GM12878 (cell line): ENCODE measurements at places on chromosomes 7 and 10. TPM values are rescaled to one million over a fixed set of nuclear protein-coding genes. Genes with fewer than 3 reads are reported as not detected.

Gene GIMAP8
- 2.2 and 2.8 TPM in 2 replicates for polyA plus RNA-seq

Gene RBP4
- not detected in 2 replicates for polyA plus RNA-seq

Gene WDR86
- polyA plus RNA-seq, result not detected in 2 replicates

Gene ZNF518A
- 17.2 and 18.7 TPM in 2 replicates for polyA plus RNA-seq

Gene FEZF1
- not detected in 2 replicates for polyA plus RNA-seq

Gene CCL24
- polyA plus RNA-seq, result not detected in 2 replicates

Gene SPDYE8
- 0.46 and 0.58 TPM in 2 replicates for polyA plus RNA-seq

Gene IL15RA
- polyA plus RNA-seq, result 13.4 and 14.6 TPM in 2 replicates

Gene ZPBP
- polyA plus RNA-seq, result not detected in 2 replicates

Gene SEMA4G
- 0.25 and 0.63 TPM in 2 replicates for polyA plus RNA-seq

Gene STAM
- polyA plus RNA-seq, result 13.1 and 14.6 TPM in 2 replicates

Gene RAPGEF5
- 0.52 and 0.88 TPM in 2 replicates for polyA plus RNA-seq

Gene PIP
- not detected in 2 replicates for polyA plus RNA-seq

Gene RTKN2
- not detected in 2 replicates for polyA plus RNA-seq

Gene ADRB1
- 0.27 and 0.92 TPM in 2 replicates for polyA plus RNA-seq

Gene OLAH
- polyA plus RNA-seq, result 0.26 TPM in 1 of 2 replicates, not detected in the other

Gene AIFM2
- 25.8 and 26.8 TPM in 2 replicates for polyA plus RNA-seq

Gene SPDYE5
- polyA plus RNA-seq, result 1.5 and 2.7 TPM in 2 replicates

Gene GRM3
- 0.08 TPM in 2 replicates for polyA plus RNA-seq

Gene CALML5
- polyA plus RNA-seq, result not detected in 2 replicates

Gene OR2A42
- polyA plus RNA-seq, result 0.12 and 0.42 TPM in 2 replicates

Gene ERVW-1
- polyA plus RNA-seq, result 0.05 and 0.13 TPM in 2 replicates

Gene FFAR4
- polyA plus RNA-seq, result not detected in 2 replicates

Gene GDI2
- polyA plus RNA-seq, result 275 and 289 TPM in 2 replicates

Gene HMX3
- 2.6 and 16.6 TPM in 2 replicates for polyA plus RNA-seq

Gene CYP3A4
- not detected in 2 replicates for polyA plus RNA-seq

Gene ODAD2
- not detected in 2 replicates for polyA plus RNA-seq

Gene INTS15
- polyA plus RNA-seq, result 12.3 and 15.1 TPM in 2 replicates
